ENCODE measurements at places on chromosomes 16 and 17. TPM values are rescaled to one million over a fixed set of nuclear protein-coding genes. Genes with fewer than 3 reads are reported as not detected.

GRCh38 chr17:37592291-37592690 lies 16.9 kb downstream of the SYNRG start:
- DNase-seq = no peak

DNA sequence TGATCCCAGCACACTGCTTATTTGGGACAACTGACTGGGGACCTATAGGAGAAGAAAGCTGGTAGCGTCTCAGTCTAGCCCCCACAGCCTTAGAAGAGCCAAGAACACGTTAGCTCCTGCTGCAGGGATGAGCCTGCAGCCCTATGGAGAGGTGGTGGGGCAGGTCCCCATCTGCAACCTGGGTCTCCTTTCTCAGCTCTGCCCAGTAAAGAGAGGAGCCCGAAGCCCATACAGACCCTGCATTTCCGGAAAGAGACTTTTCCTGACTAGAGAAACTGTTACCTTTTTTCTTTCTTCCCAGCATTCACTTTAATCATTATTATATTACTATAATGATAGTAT lies 788 bp downstream of the METTL22 start:
- DNase-seq = no peak

- DNase-seq = no peak
These were observed 124.4 kb downstream of the SPECC1 start for GRCh38 chr17:20133517-20133916.

GRCh38 chr16:67372664-67373063 lies 20.6 kb downstream of the TPPP3 start:
- no peak for DNase-seq

- DNase-seq = no peak
These were observed 186.0 kb upstream of the ZFHX3 start for GRCh38 chr16:73233846-73234424.

DNA sequence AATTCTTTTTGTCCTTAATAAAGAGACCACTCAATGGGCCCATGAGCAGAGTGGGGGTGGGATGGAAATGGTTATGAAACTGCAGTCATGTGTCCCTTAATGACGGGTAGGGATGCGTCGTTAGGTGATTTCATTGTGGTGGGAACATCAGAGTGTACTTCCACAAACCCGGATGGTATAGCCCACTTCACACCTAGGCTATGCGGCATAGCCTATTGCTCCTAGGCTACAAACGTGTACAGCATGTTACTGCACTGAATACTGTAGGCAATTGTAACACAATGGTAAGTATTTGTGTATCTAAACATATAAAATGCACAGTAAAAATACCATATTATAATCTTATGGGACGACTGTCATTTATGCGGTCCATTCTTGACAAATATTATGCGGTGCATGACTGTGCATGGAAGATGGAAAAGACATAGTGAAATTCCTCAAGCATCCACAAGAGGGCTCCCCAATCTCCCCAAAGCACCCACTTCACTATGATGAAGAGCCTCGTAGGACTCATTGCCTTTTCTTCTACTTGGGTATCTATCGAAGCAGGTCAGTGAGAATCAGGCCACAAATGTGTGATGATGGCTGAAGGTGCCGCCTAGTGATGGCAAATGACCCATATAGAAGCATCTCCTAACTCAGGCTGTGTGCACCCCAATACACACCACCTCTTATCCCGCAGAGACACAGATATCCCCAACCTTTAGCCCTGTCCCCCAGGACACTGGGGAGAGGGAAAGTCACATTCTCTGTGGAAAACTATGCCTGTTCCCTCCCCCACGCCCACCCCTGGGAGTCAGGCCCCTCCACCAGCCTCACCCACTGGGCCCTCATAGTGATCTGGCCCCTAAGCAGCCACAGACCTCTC lies 43.5 kb downstream of the TBX21 start:
- DNase-seq = no peak

DNA sequence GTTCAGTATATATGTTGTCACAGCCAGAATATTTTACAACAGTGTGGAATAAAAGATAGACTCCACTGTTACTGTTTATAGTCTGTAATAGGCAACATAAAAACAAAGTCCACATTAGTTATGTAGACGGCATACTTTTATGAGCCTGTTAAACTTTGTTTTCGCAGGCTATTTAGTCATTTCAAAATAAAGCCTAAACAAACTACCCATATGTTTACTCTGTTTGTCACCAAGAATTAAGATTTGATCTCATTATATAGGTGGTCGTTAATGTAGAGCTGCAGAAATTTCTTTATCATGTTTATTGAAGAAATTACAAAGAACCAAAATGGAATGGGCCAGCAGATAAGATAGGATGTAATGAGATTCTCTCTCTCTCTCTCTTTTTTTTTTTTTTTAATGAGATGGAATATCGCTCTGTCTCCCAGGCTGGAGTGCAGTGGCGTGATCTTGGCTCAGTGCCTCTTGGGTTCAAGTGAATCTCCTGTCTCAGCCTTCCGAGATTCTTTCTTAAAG lies 943.8 kb upstream of the SOX9 start:
- DNase-seq = no peak

- DNase-seq = no peak
These were observed 196.8 kb downstream of the NTN1 start for GRCh38 chr17:9218064-9218635.

GRCh38 chr17:326010-326621 lies 26.5 kb downstream of the RPH3AL start:
- no peak for DNase-seq

DNA sequence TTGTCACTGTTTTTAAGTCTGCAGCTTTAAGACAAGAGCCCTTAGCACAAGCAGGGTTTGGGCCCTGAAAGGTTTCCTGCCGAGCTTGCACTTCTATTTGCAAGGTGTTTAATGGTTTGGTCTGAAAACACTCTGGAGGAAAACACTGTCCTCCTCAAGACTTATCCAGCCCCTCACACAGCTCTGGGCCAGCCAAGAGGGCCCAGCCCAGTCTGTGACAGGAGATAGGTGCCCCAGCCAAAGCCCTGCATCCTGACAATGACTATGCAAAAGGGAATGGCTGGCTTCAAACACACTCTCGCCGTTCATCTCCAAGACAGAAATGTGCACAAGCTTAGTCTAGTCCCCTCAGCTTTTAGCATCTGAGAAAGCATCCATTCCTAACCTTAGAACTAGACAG lies 26.9 kb downstream of the MPG start:
- DNase-seq = no peak

DNA sequence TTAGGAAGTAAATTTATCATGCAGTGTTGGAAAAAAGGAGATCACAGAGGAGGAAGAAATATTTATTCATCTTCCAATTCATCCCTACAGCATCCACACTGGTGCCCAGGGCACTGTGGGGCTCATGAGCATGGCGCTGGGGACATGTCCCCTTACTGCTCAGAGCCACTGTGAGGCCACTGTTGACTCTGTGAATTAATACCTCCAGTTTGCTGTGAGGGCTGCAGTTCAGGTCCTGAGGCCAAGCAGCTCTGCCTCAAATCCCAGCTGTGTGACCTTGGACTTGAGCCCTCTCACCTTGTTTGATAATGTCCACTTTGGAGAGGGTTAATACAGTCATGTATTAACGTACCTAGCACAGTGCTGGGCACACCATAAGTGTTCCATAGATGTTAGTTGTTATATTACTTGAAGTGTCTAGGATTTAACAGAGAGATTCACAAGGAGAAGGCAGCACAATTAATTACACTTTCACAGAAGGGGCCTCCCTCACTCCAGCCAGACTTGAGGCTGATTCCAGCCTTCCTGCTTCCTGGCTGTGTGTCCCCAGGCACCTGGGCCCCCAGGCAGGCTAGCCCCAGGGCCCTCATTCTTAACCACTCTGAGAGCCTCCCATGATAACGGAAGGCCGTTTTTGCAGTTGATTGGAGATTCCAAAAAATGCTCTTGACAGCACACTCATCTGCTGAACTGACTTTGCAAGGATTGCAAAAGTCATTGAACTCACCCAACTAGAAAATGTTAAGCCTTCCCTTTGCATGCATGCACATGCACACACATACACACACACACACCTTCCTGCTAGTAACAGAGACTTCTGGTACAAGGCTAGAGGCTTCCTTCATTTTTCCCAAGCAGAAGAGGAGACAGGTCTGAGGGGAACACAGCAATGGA lies 29.4 kb downstream of the KATNIP start:
- no peak for DNase-seq

GRCh38 chr17:49196520-49196919 lies 13.9 kb downstream of the GNGT2 start:
- no peak for DNase-seq

GRCh38 chr17:8628609-8629169 lies 1.8 kb downstream of the MYH10 start:
- no peak for DNase-seq

- no peak for DNase-seq
These were observed 28.2 kb downstream of the NEUROD2 start for GRCh38 chr17:39579318-39580081.

DNA sequence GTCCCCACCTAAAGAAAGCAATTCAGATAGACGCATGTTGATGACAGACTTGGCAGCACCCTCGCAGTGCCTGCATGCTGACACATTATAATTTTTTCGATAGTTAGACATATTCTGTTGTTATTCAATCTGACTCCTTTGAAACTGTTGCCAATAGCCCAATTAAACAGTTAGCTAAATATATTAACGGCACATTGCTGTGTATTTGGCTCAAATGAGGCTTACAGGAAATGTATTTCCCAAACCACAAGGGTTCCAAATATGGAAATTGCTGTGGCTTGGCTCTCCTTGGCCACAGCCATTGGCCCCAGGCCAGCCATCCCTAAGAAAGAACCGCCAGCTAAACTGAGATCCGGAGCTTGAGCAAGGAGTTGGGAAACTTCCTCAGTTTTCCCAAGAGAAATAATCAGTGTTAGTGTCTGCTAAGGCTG lies 31.1 kb downstream of the C16orf82 start:
- no peak for DNase-seq

GRCh38 chr16:84117494-84117843 lies 727 bp upstream of the MBTPS1 start:
- DNase-seq = no peak

DNA sequence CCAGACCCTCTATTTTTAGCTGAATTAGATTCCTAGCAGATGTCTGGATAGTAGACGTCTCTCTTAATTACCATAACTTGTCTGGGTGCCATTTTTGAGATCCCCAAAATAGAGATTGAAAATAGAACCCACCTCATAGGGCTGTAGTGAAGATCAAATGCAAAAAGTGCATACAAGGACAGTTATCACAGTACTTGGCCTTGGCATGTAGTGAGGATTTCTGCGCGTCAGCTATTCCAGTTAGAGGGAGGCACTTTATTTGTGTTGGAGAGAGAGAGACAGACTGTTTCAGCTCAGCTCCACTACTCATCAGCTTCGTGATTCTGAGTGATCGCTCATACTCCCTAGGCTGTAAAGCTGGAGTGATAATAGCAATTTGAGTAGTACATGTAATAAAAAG lies 59.6 kb upstream of the CDH13 start:
- DNase-seq = no peak

DNA sequence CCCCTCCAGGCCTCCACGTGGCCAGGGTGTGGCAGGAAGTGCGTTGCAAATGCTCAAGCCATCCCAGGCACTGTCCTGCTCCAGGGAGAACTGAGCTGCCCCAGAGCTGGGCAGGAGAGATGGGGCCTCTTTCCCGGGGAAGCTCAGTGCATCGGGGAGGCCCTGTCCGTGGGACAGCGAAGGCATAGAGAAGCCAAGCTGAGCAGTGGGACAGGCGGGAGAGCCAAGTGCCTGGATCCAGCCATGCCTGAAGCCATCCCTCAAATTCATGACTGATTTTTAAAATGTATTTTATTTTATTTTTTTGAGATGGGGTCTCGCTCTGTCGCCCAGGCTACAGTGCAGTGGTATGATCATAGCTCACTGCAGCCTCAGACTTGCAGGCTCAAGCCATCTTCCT lies 25.4 kb upstream of the SSTR5 start:
- DNase-seq = no peak

DNA sequence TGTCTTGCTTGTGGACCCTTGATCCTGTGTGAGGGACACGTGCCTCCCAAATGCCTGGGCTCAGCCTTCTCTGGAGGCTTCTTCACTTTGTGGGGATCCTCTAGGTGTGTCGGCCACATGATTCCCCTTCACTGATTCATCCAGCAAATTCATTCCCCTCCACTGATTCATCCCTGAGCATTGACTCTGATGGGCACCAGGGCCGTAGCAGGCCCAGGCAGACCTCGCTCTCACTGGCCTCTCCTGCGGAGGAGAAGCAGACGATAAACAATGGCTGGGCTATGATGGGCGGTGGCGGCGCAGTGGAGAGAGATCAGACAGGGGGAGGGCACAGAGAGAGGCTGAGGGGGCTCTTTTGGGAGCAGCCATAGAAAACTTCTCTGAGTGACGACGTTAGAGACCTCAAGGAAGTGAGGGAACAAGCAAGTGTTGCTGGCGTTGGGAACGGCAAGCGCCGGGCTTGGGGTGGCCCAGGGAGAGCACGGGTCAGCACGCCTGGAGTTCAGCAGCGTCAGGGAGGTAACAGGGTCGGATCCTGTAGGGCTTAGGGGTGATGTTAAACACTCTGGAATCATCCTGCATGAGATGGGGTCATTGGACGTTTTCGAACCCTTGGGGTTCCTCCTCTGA lies 17.5 kb upstream of the RPTOR start:
- no peak for DNase-seq

DNA sequence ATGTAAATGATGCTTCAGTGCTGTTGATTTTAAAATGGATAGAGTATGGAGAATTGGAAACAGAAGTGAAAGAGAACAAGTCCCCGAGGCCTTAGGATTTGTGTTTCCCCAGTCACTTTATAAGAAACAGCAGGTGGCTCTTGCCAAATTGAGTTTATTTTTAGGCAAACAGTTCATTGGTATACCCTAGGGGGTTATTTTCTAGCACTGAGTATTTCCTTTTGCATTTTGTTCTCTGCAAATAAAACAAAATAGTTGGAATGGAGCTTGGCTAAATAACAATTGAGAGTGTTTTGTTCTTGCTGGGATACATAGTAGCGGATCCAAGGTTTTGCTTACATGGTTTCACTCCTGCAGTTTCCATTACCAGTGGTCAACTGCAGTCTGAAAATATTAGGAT lies 591.1 kb upstream of the C16orf82 start:
- no peak for DNase-seq

DNA sequence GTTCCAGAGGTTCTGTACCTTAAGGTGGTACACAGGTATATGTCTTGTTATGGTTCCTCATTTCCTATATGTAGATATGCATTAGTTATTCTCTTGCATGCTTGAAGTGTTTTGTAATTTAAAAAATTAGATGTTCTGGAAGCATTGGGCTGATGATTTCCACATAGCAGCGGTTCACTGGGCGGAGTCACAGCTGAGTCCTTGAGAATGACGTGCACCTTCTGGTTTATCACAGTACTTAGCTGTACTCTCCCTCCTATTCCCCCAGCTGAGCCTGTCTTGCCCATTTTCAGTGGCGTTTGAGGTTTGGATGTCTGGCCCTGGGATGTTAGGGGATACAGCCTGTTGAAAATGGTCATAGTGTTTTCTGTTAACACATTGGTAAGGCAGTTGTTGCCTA lies 327.1 kb downstream of the SNX29 start:
- no peak for DNase-seq

- DNase-seq = no peak
These were observed 78.3 kb downstream of the CYLD start for GRCh38 chr16:50820225-50820624.

SALL1 gene
- 30.1 TPM for total RNA-seq

NTN3 gene
- total RNA-seq = 1.2 TPM

NPIPB6 gene
- not detected for total RNA-seq

NPIPA8 gene
- not detected for total RNA-seq

GPR142 gene
- total RNA-seq = not detected

MARVELD3 gene
- 5.2 TPM for total RNA-seq
